ENCODE measurements at places on chromosomes 2 and 18.

DNA sequence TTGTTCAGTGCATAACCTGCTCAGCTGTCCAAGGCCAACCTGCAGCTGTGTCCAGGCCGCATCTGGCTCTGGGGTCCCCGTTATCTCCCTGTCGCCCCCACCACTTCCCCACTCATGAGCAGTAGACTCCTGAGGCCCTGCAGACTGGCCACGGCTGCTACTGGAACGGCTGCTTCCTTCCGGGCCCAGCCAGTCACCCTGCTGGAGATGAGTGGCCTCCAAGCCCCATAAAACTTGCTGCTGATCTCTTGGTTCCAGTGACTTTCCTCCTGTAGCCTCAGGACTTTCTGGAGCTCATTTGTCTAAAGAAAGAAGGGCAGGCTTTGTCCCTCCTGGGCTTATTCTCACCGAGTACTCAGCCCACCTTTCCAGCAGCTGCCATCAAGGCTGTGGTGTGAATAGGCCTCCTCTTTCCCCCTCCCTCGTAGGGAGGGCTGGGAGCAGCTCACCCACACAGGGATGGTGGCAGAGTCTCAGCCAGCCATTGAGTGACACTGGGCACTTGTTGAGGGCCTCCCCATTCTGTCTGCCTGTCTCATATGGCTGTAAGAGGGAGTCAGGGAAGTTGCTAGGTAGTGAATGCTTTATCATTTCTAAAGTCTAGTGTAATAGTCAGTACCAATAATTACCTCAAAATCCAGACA is 257.3 kb downstream of the MYCN start:
- no peak for DNase-seq

DNA sequence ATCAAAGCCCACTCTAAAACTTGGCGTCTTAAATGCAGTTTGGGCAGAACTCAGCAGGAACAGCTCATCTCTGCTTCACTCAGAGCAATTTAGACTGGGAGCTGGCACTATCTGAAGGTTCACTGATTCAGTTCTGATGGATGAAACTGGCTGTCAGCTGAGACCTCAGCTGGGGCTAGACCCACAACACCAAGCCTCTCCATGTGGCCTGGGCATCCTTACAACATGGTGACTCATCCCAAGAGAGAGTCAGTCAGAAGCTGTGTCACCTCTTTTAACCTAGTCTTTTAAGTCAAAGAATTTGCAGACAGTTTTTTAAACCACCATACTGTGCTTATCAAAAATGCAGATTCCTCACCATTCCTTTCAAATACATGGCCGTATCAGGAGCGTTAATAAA is 62.6 kb upstream of the ZNF397 start:
- peak; percentile 39 for DNase-seq

GRCh38 chr2:9675415-9676351 is 44.9 kb upstream of the YWHAQ start:
- peak; percentile 90 for DNase-seq

DNA sequence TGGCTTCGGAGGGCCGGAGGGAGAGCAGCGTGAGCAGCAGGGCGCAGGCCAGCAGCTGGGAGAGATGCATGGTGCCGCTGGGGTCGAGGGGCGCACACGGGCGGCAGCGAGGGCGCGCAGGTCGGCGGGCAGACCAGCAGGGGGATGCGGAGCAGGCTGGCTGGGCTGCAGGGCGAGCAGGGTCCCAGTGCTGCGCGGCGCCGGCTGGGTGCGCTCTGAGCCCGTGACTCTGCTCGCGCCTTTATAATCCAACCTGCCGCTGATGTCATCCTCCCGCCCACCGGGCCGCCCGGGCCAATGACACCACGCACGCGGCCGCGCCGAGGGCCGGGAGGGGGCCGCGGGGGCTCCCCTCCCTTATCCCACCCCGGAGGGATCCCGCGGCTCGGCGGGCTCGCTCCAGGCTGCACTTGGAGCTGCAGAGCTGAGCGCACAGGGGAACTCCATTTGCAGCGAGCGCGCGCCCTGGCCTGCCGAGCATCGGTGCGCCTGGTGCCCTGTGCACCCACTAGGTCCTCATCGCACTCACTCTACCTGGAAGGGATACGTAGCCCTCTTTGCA is at the start of gene NPPC:
Gene NPPC, minus strand, starts transcription at position 217 of the 562 bp plus-strand sequence. Its CDS starts 147 bp downstream, at position 70.
- peak; percentile 47 for DNase-seq

DNA sequence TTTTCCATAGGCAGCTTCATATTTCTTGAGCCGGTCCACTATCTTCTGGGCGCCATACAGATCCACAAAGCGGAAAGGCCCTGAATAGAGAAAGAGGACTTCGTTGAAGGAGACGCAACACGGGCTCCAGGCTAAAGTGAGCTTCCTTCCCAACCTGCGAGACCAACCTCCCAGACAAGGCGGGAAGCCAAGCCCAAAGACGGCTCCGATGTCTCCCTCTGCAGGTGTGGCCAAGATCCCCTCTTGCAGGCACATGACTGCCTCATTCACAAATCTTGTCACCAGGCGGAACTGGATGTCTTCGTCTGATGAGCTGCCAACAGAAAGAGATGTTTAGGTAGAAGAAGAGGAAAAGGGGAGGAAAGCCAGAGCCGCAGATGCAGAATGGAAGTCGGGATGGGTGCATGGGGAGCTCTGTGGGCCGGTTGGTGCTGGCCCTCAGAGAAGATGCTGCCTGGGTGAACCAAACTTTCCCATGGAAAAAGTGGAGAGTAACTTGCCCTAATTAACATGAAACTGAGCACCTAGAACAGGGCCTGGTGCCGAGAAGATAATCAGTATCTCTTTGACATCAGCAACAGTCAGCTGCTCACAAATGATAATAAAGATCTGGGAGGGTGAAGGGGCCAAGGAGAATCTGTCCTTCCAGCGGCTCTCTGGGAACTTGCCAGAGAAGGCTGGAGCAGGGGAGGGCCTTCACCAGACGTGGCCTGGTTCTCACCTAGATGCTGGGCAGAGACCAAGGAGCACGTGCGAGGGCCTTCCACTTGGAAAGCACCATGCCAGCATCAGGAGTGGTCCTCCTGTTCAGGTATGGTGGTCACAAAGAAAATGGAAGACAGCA is 18.6 kb downstream of the GAREM2 start:
- DNase-seq = no peak

DNA sequence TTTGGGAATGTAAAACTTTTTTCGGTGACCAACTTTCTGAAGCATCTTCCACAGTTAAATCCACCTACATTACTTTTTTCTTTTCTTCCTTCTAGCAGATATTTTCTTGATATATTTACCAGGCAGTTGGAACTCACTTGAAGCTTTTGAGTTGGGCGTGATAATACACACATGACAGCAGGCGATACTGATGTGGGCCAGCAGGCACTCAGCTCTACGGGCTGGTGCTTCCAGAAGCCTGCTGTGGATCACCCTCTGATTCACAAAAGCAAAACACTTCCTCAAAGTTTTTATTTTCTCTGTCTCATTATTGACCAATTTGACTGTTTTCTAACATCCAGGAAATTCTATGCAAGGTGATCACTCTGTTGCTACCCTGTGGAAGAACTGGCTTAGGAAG is 22.9 kb downstream of the GRHL1 start:
- DNase-seq = no peak

- DNase-seq = no peak
Observed at GRCh38 chr2:31238906-31239592, 5.1 kb downstream of the EHD3 start.

DNA sequence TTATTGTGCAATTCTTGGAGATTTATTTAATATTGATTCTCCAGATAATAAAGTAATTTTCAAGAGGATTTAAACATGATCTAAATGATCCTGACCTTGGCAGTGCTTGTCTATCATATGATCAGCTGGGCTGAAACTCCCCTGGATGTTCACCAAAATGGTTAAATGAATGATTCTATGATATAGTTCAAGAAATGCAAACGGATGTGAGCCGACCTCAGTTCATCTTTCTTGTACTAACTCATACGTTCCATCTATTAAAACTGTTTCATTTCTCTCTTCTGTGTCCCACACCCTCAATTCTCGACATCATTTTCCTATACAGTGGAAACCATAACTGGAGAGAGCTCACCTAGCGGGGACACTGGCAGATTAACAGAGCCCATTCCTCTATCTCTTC is 281.7 kb upstream of the CCDC68 start:
- no peak for DNase-seq

DNA sequence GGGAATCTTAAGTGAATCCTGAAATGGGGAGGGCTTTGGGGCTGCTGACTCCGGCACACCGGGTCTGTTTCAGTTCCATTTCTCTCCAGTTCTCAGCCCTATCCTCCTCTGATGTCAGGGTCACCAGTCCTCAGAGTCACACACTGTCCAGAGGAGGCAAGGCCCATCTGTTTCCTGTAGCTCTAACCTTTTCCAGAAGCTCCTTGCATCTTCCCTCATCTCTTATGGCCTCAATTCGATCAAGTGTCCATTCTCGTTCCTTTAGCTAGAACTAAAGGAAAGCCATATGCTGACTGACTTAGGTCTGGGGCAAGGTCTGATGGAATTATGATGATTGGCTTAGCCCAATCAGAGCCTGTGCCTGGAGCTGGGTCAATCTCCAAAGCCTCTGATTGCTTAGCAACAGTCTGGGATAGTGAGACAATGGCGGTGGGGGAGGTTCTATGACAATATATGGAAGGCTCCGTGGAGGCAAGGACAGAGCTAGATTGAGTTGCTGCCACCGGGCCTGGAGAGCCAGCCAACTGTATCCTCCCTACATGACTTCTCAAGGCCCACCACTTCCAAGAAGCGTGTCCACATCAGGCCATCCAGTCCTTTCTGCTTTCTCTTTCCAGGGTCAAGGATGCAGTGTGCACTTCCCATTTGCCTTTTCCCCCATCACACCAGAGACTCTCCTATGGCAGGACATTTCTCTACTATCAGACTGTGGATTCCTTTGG is 5.2 kb downstream of the ANKRD53 start:
- no peak for DNase-seq

DNA sequence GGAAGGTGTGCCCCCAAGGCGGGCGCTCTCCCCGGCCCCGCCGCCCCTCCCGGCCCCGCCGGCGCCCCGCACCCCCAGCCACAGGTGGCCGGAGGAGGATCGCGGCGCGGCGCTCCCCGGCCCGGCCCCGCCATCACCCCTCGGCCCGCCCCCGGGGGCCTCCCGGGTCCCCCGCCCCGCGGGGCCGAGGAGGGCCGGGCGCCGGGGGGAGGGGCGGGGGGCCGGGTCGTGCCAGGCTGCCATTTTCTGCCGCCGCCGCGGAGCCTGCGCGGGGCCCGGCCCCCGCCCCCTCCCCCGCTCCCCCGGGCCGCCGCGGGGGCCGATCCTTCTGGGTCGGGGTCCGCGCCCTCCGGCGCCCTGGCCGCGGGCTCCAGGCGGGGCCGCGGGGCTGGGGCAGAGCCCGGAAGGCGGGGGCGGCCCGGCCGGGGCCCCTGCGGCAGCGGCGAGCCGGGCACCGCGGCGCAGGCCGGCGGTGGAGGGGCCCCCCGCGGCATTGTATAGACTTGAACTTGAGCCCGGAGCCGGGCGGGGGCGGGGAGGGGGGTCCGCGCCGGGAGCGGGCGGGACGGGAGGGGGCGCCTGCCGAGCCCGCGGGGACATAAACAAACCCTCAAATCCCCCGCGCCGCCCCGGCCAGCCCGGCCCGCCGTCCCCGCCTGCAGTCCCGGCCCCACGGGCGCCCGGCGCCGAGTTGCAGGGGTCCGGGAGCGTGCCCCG is 556 bp downstream of the DNMT3A start:
- no peak for DNase-seq

GRCh38 chr2:113976277-113976928 is 86.5 kb downstream of the ACTR3 start:
- DNase-seq = no peak
